ENCODE measurements at places on chromosomes 13 and 19.

DNA sequence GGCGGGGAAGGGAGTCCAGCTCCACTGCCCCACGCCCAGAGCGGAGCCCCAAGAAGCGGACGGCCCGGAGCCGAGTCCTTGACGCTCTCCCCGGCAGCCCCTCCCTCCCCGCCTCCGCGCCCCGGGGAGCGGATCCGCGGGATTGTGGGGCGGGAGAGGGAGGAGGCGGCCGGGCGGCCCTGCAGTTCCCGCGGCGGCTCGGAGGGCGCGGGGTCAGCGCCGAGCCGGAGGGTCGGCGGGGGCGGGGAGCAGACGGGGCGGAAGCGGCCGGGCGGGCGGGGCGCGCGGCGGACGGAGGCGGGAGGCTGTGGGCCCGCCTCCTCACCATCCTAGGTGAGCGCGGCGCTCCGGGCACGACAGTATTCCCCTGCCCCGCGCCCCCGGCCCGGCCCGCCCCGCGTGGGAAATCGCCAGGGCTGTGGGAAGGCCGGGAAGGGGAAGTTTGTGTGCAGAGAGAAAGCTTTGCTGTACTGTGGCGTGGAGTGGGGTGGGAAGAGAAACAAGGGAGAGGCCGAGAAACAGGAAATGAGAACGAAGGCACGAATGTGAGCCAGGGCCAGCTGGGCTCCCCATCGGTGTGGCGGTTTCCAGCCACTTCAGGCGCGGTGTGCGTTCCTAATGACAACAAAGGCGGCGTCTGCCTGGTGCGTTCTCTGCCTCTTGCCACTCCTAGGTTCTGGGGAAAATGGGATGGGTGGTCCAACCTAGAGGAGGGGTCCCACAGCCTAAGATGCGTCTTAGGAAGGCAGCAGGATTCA, 1.3 kb upstream of the KLF12 start:
- DNase-seq, result peak; percentile 28

DNA sequence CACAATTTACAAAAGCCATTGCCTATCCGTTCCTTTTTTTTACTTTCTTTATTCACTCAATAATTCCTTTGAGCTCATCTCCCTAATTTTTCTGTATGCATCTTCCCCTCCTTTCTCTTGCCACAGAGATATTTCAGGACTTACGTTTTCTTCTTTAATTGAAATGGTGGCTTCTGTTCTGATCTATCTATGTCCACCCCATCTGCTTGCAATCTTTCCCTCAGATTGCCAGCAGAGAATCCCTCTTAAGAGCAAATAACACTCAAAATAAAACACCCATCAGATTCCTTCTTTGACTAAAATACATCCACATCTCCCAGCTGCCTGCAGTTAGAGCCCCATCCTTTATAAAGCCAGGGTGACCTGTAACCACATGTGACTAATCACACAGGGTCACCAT, 478.6 kb downstream of the EFNB2 start:
- DNase-seq, result no peak

GRCh38 chr19:8363803-8364771, at the start of gene ANGPTL4:
Gene ANGPTL4 (plus strand): TSS chr19:8364155. CDS start chr19:8364322, 167 bp downstream.
- peak; percentile 30 for DNase-seq

DNA sequence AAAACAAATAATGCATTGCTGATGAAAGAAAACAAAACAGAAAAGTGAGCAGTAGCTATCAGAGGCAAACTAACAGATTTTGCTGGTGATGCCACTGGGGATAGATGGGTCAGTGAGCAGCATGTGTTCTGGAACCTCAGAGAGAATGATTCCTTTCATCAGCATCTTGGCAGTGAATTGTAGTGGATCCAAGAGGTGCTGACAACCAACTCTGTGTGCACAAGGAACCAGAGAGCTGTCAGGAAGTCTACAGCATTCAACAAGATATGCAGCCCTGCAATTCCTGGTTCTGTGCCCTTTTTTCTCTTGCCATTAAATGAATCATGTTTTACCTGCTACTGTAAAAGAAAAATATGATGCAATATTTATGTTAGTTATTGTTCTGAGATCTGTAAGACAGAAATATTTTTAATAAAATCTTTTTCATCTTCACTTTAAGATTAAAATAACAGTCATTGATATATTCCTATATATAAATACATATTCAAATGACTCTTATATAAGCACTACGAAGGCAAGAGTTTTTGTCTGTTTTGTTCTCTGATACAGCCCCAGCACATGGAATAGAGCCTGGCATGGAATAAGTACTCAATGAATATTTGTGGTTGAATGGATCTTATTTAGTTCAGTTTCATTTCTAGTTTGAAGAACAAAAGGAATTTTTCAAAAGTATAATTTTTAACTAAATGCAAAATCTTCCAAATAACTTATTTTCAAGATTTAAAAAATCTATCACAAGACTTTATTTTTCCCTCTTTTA, 80.8 kb downstream of the FREM2 start:
- no peak for DNase-seq

GRCh38 chr13:46633416-46633815, 80.4 kb downstream of the LRCH1 start:
- no peak for DNase-seq

GRCh38 chr19:30719189-30719998, 347.2 kb downstream of the ZNF536 start:
- no peak for DNase-seq

DNA sequence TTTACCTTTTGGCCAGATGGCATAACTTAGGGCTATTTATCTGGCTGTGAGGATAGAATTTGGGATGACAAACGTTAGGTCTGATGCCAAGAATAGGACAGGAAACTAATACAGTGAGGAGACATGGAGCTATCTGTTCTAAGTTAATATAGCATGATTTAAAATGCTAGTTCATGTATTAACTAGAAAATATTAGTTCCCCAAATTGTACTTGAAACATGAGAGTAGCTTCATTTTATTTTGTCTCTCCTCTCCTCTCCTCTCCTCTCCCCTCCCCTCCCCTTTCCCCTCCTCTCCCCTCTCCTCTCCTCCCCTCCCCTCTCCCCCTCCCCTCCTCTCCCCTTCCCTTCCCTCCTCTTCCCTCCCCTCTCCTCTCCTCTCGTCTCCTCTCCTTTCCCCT, 101.1 kb upstream of the MYO16 start:
- no peak for DNase-seq

GRCh38 chr19:23241419-23241818, 8.8 kb downstream of the ZNF724 start:
- DNase-seq, result no peak

DNA sequence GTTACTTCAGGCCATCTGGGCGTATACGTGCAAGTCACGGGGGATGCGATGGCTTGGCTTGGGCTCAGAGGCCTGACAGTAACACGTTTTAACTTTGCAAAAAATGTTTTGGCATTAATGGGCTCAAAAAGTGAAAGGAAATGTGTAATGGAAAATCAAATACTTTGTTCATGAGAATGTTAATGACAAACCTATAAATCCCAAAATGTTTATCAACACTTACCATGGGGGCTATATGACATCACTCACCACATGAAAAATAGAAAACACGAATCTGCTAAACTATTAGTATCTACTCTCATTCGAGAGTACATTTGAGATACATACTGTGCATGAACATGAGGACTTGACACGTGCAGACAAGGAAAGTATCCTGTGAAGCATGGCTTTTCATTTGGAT, 91.7 kb downstream of the FAM216B start:
- no peak for DNase-seq

DNA sequence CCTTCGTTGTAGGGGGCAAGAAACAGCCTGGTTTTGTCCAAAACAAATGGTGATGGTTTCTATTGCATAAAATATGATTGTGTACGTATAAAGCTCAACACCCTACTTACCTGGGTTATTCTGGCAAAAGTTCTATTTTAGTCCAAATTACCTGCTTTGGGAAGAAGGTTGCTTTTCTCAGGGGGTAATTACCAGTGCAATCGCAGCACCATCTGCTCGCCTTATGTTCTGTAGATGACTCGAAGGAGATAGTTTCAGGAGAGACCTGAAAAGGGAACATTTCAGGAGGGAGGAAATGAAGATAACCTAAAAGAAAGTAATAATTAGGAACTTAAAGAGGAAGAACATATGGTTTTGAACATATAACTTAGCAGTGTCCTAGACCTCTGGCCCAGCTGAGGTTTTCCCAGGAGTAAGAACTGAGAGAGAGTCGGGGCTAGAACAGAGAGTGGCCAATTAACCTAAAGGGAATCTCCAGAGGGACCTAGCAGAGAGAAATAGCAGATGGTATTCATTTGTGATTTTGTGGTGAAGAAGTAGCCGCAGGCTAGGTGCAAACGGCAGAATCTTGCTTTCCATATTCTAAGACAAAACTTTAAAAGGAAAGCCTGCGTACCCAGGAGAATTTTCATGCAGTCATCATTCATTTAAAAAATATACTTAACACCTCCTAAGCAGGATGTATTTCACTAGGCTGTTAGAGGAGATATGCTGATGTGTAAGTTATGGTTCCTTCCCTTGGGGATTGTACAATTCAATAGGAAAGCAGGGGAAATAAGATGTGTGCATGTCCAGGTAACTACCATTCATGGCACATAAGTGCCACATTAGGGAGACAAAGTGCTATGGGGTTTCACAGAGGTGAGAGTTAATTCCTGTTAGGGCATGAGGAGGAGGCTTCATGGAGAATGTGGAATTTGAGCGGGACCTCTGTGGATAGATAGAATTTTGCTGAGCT, 113.0 kb upstream of the SLC10A2 start:
- no peak for DNase-seq

GRCh38 chr13:64248371-64249065, 2832.9 kb upstream of the PCDH20 start:
- no peak for DNase-seq

DNA sequence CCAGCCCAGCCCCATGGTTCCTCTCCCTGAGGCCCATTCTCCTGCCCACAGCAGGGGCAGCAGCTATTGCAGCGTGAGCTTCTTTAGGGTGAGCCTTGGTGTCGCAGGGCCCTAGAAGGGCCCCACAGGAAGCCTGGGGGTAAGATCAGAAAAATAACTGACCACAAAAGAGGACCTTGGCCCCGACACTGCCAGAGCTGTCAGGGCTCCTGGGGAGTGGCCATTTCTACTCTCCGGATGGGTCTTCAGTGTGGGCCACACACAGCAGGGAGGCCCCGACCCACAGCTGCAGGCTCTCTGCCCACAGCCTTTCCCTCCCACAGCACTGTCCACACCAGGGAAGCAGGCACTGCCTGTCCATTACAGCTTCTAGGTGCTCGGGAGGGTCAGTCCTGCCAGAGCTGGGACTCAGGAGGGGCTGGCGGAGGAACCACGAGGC, 3.5 kb upstream of the SIGLEC8 start:
- DNase-seq, result no peak

- DNase-seq, result no peak
Measured at GRCh38 chr13:24574847-24575246, 62.3 kb upstream of the PARP4 start.

DNA sequence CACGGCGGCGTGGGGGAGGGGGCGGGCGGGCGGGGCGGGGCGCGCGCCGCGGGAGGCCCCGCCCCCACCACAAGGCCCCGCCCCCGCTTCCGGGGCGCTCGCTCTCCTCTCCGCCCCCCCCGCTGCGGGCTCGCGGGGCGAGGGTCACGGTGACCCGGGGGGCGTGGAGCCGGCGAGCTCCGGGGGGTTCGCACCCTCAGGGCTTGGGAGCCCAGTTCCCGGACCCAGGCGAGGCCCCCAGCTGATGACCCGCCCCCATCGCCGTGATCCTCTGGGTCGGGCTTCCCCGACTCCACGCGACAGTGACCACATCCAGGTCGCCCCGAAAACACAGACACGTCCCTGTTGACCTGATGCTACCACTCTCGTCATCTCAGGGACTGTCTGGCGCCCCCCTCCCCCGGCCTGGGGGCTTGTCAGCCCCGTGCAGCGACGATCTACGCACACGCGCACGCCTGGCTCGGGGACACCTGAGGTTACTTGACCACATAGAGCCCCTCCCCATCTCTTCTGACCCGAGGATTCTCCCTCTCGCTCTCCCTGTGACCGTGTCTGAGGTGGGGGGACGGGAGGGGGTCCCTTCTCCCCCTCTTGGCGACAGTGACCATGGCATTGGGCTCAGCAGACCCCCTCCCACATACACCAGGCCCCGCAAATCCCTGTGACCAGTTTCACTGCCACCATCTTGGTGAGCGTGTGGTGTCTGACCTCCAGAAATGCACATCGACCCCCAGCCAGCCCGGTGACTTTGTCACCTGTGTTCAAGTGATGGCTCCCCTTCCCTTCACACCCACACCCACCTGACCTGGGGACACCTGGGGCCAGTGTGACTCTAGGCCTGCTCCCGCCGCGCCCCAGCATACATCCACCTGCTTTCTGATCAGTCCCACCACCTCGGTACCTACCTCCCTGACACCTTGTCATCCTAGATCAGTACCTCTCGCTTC, 670 bp downstream of the MAP2K7 start:
- DNase-seq, result no peak

Data from stimulated activated CD4-positive, alpha-beta T cell treated with anti-CD3 and anti-CD28 coated beads, Interleukin-12 subunit alpha, Interleukin-12 subunit beta, amount 100 ng/mL, for 48 hours (primary cell).